ENCODE measurements at places on chromosomes 4 and X.

DNA sequence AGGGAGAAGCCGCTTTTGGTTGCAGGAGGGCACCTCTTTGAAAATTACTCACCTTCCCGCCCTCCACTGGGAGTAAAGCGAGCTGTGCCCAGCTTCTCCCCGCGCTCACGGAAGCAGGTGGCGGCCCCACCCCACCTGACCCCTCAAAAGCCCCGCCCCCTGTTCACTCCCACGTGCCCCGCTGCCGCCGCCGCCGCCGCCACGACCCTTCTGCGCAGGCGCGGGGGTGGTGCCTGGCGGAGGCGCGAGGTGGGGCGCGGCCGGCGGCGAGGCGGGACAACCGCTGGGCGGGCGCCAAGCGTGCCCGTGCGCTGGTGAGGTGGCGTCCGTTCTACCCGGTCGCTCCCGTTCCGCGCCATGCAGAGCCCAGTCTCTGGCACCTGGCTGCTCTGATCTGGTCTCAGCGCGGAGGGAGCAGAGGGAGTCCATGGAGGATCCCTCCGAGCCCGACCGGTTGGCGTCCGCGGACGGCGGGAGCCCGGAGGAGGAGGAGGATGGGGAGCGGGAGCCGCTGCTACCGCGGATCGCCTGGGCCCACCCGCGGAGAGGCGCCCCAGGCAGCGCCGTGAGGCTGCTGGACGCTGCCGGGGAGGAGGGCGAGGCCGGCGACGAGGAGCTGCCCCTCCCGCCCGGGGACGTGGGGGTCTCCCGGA, at the start of gene PI4K2B:
Gene PI4K2B, plus strand, starts transcription at position 297 of the 653 bp plus-strand sequence. Its CDS starts 131 bp downstream, at position 428.
- H3K4me3 ChIP-seq = peak within 1 kb of the TSS; percentile 92
- peaks cover 20% of the 10 kb centered on the region for H3K36me3 ChIP-seq
- peaks cover 39% of the 10 kb centered on the region for H3K4me1 ChIP-seq
- H3K27me3 ChIP-seq = no peaks in the 10 kb centered on the region

- H3K4me1 ChIP-seq = no peaks in the 10 kb centered on the region
- H3K36me3 ChIP-seq = no peaks in the 10 kb centered on the region
- no peak overlapping the region for H3K4me3 ChIP-seq
- DNase-seq = no peak
- no peak overlapping the region for H3K27ac ChIP-seq
- H3K27me3 ChIP-seq = no peaks in the 10 kb centered on the region
These were observed 311.4 kb upstream of the NDST4 start for GRCh38 chr4:115424852-115425251.

- no peak overlapping the region for H3K4me3 ChIP-seq
- H3K27ac ChIP-seq = no peak overlapping the region
- peaks cover 4% of the 10 kb centered on the region for H3K36me3 ChIP-seq
- no peak for DNase-seq
- H3K27me3 ChIP-seq = no peaks in the 10 kb centered on the region
- peaks cover 35% of the 10 kb centered on the region for H3K4me1 ChIP-seq
These were observed 50.6 kb downstream of the ATP11C start for GRCh38 chrX:139882299-139882698.

GRCh38 chrX:103157496-103158316, 57.2 kb upstream of the BEX4 start:
- no peaks in the 10 kb centered on the region for H3K4me1 ChIP-seq
- H3K27me3 ChIP-seq = peaks cover 2% of the 10 kb centered on the region
- H3K27ac ChIP-seq = no peak overlapping the region
- H3K36me3 ChIP-seq = no peaks in the 10 kb centered on the region
